ENCODE measurements at places on chromosomes 4 and X.

- DNase-seq = no peak
Measured at GRCh38 chrX:11970578-11971359, 167.5 kb upstream of the FRMPD4 start.

DNA sequence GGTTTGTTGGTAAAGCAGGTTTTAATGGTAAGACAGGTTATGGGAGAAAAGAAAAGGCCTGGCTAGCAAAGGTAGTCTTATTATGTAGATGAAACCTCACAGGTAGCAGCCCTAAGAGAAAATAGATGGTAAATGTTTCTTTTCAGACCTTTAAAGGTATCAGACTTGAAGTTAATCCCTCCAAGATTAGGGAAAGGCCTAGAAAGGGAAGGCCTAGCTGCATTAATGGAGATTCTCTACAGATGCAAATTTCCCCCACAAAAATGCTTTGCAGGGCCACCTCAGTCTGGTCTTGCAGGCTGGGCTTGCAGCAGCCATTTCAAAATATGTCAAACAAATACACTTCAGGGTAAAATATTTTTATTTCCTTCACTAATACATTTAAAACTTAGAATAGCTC is 1410.6 kb downstream of the RPA4 start:
- no peak for DNase-seq

- DNase-seq = no peak
Measured at GRCh38 chrX:17553469-17553868, 178.5 kb downstream of the NHS start.

DNA sequence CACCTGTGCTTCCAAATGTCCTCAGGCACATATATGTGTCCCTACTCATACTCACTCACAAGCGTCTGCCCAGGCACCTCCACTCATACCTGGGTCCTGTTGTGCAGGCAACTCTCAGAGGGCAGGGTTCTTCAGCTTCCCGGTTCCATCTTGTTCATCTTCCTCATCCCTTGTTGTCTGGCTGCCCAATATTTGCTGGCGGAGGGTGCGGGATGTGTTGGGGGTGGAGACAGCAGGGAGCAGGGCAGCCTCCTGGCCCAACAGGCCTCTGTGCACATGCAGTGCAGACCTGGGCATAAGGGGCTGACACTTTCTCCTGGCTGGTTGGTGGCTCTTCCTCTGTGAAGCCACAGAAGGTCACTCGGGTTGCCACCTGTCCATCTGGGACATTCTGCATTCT is 32.1 kb downstream of the NBDY start:
- DNase-seq = no peak

DNA sequence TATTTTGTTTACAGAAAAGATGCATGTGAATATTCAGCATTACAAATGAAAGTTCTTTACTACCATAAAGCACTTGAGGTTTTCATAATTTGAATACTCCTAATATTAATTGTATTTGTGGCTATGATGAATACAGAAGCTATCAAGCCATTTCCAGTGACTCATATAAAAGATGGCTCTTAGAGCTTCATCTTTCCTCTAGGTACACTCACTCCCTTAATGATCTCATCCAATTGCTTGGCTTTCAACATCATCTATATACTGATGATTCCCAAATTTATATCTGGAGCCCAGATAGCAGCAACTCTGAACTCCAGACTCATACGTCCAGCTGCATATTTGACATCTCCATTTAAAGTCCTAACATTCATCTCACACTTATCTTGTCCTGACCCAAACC is 183.4 kb upstream of the FAM241A start:
- DNase-seq = no peak

DNA sequence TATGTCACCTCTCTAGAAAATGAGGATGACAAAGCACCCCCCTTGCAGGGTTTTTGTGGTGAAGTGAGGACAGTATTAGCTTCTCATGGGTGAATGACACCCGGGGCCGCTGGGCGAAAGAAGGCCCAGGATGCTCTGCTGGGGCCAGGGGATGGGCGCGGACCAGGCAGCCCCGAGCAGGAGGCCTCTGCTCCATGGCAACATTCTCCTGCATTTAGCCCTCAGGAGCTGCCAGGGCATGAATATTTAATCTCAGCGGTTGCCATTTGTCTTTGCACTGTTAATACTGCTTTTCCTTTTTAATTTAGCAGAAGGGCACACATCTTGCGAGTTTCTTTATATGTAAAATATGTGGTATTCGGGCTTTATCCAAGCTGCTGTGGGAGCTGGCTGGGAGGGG is 30.3 kb upstream of the PSAPL1 start:
- no peak for DNase-seq

GRCh38 chrX:44035571-44035970 is 62.4 kb upstream of the NDP start:
- no peak for DNase-seq

- no peak for DNase-seq
Measured at GRCh38 chr4:147325571-147325981, 155.3 kb upstream of the EDNRA start.

DNA sequence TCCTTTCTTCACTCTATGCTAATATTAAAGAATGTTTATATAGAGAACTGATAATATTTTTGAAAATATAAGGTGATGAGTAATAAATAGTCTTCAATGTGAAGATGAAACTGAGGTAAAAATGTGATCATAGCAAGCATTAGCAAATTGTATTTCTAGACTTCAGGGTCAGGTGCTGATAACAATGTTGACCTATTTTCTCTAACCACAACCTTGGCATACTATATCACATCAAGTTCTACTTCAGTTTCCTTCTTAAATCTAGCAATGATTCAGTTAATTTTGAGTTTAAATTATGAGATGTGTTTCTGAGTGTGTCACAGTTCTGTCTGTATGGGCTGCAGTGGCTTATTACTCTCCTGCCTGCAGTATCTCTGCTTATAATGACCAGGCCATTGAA is 209.4 kb downstream of the RAPGEF2 start:
- no peak for DNase-seq

DNA sequence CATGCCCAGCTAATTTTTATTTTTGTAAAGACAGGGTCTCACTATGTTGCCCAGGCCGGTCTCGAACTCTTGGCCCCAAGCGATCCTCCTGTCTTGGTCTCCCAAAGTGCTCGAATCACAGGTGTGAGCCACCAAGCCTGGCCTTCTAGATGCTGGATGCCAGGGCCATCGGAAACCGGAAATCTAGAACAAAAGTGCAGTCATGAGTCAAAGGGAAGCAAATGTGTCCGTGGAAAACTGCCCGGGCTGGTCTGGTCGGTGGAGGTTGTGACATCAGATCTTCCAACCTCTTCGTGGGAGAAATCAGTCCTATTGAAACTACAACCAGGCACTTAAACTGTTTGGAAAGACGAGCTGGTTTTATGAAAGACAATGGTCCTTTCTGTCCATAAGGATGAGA is 92.3 kb upstream of the SHOX start:
- no peak for DNase-seq

All from CD8-positive, alpha-beta T cell (primary cell).